ENCODE measurements at places on chromosomes 3 and 15.
A peak's percentile ranks its signal among the peaks of the same experiment; 100 is the strongest.

DNA sequence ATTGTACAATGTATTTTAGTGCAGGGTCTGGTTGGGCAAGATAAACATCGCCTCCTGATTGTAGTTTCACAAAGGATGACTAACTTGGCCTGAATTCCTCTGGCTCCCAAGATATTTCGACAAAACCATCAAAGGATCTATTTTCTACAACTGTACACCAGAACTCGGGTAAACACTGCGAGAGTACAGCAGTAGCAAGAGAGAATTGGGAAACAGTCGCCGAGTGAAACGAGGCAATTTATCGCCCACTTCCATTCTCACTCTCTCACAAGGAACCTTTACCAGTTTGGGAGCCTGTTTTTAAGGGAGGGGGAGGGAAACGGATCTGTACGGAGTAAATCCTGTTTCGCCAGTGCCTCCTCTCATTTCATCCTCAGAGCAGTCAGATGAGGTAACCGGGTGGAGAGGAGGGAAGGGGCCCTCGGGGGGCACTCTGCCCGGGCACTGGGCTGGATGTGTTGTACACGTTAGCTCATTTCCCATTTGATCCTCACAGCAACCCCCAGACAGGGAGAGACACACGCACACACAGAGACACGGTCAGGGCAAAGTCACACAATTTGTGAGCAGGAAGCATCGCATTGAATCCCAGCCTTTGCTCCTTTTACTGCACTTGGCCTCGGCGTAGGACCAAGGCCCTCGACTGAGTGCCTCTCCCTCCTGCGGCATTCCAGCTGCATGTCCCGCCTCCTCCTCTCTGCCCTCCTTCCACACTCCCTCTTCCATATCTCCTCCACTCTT lies 120.1 kb downstream of the LIPC start:
- no peak for DNase-seq

DNA sequence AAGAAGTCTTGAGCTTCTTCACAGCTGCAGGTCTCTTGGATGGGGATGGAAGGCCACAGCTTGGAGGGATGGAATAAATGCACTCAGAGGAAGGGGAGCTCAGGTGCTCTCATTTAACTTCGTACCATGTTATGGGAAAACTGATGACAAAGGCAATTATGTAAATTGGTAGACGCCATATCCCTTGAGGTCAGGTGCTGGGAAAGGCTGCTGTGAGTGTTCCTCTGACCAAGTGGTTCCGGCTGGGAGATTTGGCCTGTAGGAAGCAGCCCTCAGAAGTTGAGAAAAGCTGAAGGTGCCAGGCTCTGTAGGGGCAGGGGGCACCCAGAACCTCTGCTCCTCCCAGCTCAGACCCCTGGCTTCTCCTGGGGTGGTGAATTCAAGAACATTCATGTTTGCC lies 47.1 kb downstream of the FAH start:
- no peak for DNase-seq

GRCh38 chr3:14403619-14404155 lies 1.3 kb downstream of the SLC6A6 start:
- no peak for DNase-seq

- peak; percentile 15 for DNase-seq
Observed at GRCh38 chr3:18499301-18499700, 74.2 kb upstream of the SATB1 start.
